ENCODE measurements at places on chromosomes 6 and 20.

DNA sequence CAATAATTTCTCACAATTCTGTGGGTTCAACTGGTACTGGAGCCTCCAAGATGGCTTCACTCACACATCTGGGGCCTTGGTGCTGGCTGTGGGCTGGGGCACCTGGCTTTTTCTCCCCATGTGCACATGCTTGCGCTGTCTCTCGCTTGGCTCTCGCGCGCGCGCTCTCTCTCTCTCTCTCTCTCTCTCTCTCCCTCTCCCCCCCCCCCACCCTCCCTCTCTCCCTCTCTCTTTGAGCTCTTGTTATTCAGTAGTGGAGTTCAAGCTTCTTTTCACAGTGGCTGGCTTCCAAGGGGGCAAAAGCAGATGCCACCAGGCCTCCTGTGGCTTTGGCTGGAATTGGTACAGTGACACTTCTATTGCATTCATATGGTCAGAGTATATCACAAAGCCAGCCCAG lies 10.8 kb upstream of the TBCC start:
- DNase-seq: no peak

- DNase-seq: no peak
Observed at GRCh38 chr20:9460518-9460917, 53.9 kb upstream of the LAMP5 start.

DNA sequence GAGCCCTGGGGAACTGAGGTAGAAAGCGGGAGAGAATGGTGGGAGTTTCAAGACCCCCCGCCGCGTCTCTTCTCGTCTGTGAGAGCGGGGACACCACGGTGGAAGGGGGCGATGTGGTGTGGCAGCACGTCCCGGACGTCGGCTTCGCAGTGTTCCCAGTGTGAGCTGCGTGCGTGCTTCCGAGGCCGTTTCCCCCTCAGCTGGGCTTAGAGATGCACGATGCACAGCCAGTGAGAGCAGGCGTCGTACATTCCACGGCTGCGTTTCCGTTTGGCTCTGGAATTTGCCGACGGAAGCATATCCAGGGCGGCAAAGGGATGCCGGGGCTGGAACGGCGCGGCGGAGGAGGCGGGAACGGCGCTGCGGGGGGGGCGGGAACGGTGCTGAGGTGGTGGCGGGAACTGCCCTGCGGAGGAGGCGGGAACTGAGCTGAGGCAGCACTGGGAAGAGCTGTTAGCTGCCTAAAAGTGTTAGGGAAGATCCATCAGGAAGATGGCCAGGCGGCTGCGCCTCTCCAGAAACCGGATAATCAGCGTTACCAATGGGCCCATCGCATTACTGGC lies 37.7 kb downstream of the KIF25 start:
- peak; percentile 83 for DNase-seq

- DNase-seq: no peak
Observed at GRCh38 chr6:139528471-139528870, 154.0 kb upstream of the CITED2 start.

GRCh38 chr6:158517581-158517980 lies 42.3 kb upstream of the TMEM181 start:
- no peak for DNase-seq

GRCh38 chr20:2545594-2545993 lies 9.2 kb downstream of the TMC2 start:
- DNase-seq: no peak

DNA sequence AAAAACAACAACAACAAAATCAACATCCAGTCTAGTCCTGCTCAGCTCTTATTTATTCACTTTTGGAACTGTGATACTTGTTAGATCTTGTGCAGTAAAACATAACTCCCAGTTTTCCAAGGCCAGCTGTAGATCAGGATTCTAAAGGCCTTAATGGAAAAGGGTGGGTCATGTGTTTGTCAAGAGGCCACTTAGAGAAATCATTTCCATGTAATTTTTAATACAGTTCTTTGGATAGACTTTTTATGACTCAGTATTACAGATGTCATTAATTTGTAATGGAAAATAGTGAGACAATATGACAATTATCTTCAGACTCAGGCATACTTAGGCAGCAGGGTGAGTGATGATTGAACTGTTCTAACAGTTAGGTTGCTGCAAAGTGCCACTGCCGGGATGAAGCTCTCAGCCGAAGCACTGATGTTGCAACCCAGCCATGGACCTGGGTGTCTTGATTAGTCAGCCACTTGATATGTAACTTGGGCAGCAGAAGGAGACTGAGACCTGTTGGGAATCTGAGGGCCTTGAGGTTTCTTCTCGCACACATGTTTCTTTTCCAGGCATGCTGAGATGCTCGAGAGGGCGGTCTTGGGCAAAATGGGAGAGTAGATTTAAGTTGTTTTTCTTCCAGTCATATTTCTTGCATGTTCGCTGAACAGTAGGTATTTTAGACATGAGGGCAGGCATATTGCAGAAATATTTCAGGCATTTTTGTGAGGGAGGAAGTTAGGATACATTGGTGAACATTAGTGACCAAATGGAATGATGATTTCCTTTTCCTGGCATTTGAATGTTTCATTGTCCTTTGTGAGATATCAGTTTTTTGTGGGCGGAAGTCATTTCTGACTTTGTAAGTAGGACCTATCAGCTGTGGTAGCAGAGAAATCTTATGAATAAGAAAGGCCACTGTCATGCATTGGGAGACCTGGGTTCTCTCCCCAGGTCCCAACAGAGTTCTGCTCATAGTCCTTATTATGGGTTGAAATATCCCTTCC lies 52.3 kb downstream of the SLX4IP start:
- DNase-seq: no peak

- DNase-seq: no peak
Observed at GRCh38 chr20:40686434-40686882, 2.6 kb downstream of the MAFB start.

GRCh38 chr6:77461796-77462195 lies 1.5 kb downstream of the HTR1B start:
- DNase-seq: no peak

DNA sequence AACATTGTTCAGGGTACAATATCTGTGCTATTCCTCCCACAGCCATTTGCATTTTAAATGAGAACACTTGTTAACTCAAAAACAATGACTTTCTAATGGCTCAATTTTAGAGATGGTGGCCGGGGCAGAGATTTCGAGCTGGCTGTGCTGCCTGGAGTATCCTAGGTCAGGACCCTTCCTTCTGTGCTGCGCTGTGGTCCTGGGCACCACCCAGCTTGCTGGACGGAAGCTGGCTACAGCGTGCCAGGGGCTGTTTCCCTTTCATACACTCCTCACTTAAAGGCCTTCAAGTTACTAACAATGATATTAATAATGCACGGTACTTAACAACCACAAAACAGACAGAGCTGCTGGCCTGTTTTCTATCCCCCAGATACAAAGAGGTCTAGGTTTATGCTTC lies 194.4 kb upstream of the CST7 start:
- DNase-seq: no peak

DNA sequence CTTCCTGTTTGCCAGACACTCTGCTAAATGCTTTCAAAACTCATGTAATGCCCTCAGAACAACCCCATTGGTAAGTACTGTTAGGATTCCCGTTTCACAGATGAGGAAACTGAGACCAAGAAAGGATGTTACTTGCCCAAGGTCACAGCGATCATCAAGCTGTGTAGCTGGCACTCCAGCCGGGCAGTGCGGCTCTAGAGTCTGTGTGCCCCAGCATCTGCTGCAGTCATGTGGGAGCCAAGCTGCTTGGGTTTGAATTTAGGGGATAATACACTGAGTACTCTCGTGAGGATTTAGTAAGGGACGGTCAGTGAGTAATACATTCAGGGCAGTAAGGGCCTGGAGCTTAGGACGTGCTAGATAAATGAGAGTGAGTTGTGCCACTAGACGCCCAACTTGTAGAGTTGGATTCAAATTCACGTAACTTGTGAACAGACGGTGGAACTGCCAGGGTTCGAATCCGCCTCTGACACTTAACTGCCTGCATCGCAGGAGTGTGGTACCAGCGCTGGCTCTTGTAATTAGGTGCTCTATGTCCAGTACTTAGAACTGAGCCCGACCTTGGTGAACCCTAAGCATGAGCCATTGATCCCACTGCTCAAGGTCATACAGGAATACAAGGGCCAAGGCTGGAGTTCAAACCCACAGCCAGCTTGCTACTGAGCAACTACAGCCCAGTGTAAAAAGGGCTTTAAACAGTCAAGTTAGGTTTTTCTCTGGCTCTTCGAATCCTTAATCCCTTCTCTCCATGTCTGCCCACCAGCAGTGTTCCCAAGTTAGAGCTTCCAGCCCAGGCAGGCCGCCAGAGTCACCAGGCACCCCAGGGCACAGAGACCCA lies 70.2 kb downstream of the EYA2 start:
- no peak for DNase-seq

DNA sequence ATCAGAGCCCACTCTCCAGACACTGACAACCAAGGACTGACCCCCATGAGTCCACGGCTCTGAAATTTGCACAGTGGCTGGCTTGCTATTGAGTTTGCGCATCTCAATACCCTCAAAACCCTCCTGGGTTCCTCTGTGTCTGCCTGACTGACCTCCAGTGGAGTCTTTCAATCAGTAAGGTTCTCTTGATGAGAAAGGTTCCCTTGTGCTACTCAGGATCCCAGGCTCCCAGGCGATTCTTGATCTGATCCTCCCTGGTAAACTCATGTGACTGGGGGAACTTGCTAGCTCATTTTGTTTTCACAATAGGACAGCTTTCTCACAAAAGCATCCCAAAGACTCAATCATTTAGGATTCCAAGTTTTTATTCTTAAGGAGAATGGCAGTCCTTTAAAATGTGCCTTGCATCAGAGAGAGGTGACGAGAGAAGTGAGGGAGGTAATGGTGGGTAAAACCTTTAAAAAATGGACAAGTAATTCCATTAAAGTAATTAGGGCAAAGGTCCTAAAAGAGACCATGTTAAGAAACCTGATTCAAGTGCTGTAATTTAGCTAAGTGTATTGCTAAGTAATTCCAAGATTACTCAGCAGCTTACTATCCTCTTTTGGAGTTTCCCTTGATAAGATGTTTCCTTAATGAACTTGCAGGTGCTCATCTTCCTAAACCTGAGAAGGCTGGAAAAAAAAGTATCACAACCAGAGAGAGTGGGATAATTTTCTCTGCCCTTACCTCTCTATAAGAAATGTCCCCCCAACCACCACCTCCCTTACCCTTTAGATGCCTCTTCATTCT lies 304.7 kb upstream of the SGK1 start:
- no peak for DNase-seq

DNA sequence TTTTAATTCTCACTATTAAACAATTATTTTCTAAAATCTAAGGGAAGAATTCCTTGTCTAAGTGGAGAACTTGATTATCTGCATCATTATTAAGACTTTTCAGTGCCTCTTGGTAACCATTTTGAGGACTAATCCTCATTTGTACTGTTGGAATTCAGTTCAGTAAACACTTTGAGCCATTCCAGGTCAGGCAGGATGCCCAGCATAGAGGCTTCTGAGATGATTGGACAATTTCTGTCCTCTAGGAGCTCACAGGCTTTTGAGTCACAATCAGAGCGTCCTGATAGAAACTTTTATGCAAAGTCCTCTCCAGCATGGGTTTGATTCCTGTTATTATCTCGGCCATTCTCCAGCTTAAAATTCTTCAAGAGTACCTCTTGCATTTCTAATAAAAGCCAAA lies 1304.6 kb downstream of the EPHA7 start:
- no peak for DNase-seq

- DNase-seq: peak; percentile 64
Observed at GRCh38 chr20:58870293-58871014, 17.9 kb downstream of the GNAS start.

- no peak for DNase-seq
Observed at GRCh38 chr6:149438855-149439254, 38.8 kb downstream of the SUMO4 start.

GRCh38 chr20:373171-373890 lies 7.2 kb upstream of the TRIB3 start:
- DNase-seq: peak; percentile 65

DNA sequence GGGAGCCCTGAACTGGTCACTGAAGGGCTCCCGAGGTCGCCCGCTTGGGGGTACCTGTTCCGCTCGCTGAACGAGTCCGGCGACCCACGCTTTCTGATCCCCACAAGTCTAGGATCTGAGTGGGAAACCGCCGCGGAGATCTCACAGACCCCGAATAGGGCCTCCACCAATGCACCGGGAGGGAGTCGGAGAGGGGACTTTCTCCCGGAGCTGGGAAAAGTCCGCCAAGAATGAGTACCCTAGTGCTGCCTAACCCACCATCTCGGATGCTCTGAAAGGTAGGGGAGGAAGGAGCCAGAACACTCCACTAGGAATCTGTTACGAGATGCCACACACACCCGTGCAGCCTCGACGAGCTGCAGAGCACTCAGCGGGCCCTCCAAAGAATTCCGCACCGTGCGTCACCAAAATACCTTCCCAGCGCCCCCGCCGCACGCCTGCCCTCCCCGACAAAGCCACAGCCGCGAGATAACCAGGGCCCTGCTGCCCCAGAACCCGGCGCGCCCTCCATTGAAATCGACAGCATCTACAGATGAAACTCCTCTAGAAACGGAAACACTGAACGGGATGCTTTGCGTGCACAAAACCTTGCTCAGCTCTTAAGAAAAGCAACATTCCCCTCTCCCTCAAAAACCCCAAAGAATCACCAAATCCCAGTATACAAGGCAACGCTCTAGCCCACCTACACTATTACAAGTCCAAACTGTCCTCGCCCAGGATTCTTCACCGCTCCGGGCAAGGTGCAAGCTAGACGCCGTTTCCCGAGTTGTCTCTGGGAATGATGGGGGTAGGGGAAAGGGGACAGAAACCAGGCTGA lies 686 bp downstream of the COL12A1 start:
- no peak for DNase-seq

DNA sequence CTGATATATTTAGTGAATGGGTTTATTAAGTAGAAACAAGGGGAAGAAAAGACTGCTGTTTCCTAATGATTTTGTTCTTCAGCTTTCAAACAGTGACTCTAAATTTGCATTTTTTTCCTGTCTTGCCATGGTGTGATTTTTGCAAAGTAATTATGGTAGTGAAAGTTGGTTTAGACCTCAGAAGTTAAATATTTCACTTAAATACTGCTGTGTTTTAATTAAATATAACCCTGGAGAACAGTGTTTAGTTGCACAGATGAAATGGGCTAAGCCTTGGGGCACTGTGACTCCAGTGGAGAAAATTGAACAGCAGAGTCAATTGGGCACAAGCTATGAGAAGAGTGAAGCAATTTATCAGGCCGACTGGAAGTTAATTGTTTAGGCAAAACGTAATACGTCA lies 111.1 kb upstream of the MCHR2 start:
- no peak for DNase-seq

DNA sequence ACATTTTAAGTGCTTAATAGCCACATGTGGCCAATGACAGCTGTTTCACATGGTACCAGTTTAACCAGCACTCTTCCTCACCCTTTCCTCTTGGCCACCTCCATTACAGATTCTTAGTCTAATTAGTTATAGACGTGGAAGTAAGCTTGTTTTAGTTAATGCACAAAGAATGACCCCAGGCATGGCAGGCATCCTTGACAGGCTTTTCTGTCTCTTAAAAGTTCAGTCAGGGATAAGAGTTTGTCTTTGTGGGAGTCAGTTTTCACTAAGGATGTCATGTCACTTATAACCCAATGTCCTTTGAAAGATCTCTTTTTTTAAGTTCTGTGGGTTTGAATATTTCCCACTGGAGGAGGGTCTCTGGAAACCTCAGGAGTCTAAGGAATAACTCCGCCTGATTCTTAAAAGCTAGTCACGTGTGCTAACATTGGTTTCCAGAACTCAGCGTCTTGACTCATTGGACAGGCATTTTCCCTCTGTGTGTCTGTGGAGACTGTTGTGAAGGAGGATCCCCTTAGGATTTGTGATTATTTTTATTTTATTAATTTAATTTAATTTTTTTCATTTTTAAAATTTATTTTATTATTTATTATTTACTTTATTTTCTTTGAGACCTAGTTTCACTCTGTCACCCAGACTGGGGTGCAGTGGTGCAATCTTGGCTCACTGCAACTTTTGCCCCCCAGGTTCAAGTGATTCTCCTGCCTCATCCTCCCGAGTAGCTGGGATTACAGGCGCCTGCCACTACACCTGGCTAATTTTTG lies 171.4 kb downstream of the ZFAND3 start:
- peak; percentile 16 for DNase-seq

All from heart left ventricle (tissue), 16 donors.